ENCODE measurements at places on chromosomes 5 and 9. TPM values are rescaled to one million over a fixed set of nuclear protein-coding genes. Genes with fewer than 3 reads are reported as not detected.

DNA sequence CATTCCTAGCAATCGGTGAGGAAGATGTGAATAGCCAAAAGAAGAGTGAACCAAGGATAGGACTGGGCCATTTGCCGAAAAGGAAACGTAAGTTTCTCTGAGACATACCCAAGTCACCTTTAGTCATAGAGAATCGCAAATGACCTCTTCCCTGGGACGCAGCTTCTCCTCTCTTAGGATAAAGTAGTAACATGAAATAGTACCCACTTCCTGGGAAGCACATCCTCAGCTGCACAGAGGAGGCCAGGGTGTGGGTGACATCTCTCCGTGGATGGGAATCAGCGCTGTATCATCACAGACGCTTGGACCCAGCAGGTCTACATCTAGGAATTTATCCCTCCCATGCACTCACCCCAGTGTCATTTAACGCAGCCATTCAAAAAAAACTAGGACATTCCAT, 120.9 kb upstream of the PHYKPL start:
- no peak for DNase-seq
- H3K4me3 ChIP-seq: no peak overlapping the region
- H3K27me3 ChIP-seq: peaks cover 17% of the 10 kb centered on the region
- H3K4me1 ChIP-seq: no peaks in the 10 kb centered on the region
- no peaks in the 10 kb centered on the region for H3K36me3 ChIP-seq

GRCh38 chr5:181203093-181203711, 1.8 kb downstream of the TRIM7 start:
- peak overlapping the region; percentile 70 for H3K4me3 ChIP-seq
- no peak overlapping the region for H3K27ac ChIP-seq
- H3K4me1 ChIP-seq: peaks cover 35% of the 10 kb centered on the region
- peaks cover 11% of the 10 kb centered on the region for H3K36me3 ChIP-seq
- H3K27me3 ChIP-seq: peaks cover 52% of the 10 kb centered on the region

DNA sequence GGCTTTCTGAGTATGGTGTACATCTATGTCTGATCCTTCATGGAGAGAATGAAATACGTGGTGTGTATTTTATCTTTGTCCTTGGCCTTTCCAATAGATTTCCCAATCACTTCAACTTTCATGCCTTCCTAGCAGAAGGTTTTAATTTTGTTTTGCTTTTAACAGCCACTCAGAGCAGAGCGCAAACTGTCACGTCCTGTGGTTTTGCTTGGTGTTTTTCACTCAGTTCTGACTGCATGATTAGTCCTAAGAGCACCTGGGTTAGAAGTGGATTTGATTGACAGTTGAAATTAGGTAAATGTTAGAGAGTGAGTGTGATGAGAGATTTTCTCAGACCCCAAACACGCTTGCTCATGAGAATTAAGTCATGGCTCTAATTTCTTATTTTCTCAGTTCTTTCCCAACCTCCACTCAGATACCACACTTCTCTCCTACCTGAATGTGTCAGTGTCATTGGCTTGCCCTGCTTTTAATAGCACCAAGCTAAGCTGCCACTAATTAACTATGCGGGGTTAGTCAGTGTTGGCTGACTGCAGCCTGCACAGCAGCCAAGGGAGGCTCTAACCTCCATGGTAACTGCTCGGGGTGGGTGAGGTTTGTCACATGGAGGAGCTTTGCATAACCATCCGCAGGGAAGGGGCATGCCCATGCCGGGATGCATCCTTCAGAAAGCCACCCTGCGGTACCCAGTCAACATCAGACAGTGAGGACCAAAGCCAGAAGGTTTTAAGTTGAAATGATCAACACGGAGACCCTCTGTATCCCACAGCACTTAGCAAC, 173.4 kb downstream of the NR3C1 start:
- peaks cover 29% of the 10 kb centered on the region for H3K4me1 ChIP-seq
- H3K4me3 ChIP-seq: peak overlapping the region; percentile 25
- H3K27ac ChIP-seq: peak overlapping the region; percentile 67
- H3K27me3 ChIP-seq: no peaks in the 10 kb centered on the region
- peak; percentile 68 for DNase-seq

- no peak for DNase-seq
- H3K36me3 ChIP-seq: peaks cover 12% of the 10 kb centered on the region
- no peak overlapping the region for H3K4me3 ChIP-seq
- peaks cover 26% of the 10 kb centered on the region for H3K4me1 ChIP-seq
- H3K27ac ChIP-seq: no peak overlapping the region
These were observed 2.8 kb downstream of the TICAM2 start for GRCh38 chr5:115599502-115599901.

DNA sequence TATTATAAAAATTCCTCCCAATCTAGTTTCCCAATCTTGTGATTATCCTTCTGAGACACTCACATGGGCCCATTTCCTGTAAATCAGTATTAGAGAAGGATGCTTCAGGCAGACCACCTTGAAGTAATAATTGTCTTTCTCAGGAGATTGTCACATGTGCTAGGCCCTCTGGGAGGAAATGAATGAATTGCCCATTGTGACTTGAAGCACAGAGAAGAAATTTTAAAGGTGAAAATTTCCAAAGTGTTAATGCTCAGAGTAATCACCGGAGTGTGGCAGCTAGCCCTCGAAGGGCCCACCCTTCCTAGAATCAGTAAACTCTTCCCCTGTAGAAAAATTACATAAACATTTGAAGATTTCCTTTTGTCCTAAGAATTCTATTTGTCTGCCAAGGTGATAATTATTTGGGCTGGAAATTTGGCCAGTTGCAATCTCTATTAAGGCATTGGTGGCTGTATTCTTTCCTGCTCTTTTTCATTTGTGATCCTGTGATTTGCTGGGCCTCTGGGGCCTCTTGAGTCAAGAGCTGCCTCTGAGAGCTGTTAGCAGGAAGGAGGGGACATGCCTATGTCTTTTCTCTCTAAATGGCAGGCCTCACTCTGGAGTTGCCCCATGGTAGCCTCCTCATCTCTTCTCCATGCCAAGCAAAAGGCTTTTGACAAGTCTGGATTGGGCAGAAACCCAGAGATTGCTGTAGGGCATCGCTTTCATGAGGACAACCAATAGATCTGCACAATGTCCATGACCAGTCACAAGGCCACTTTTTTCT, 371.5 kb upstream of the ACTBL2 start:
- no peak for DNase-seq
- H3K27ac ChIP-seq: no peak overlapping the region
- H3K36me3 ChIP-seq: no peaks in the 10 kb centered on the region

- peaks cover 10% of the 10 kb centered on the region for H3K4me1 ChIP-seq
- H3K27ac ChIP-seq: no peak overlapping the region
- no peaks in the 10 kb centered on the region for H3K36me3 ChIP-seq
- no peak for DNase-seq
- no peak overlapping the region for H3K4me3 ChIP-seq
These were observed 32.8 kb upstream of the CPEB4 start for GRCh38 chr5:173855162-173855994.

- peaks cover 4% of the 10 kb centered on the region for H3K4me1 ChIP-seq
- H3K27me3 ChIP-seq: peaks cover 34% of the 10 kb centered on the region
- H3K36me3 ChIP-seq: no peaks in the 10 kb centered on the region
- no peak overlapping the region for H3K4me3 ChIP-seq
These were observed 267.0 kb downstream of the SEC61B start for GRCh38 chr9:99489060-99489413.

DNA sequence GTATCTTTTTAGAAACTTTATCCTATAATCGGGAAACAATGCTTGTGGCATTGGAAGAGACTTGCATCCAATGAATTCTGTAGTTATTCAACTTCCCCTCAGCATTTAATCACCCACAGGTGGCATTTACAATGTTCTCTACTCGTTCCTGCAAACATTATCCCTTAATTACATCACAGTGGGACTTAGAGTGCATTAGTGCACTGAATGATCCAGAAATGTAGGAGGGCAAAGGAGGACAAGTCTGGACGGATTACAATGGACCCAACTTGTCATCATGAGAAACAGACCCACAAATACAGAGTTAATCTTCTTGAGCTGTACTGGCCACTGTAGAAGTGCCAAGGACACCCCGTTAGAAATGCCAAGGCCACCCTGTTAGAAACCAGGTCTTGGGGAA, 129.1 kb downstream of the DOCK8 start:
- H3K4me3 ChIP-seq: no peak overlapping the region
- no peak for DNase-seq
- no peak overlapping the region for H3K27ac ChIP-seq
- no peaks in the 10 kb centered on the region for H3K27me3 ChIP-seq
- peaks cover 8% of the 10 kb centered on the region for H3K4me1 ChIP-seq

DNA sequence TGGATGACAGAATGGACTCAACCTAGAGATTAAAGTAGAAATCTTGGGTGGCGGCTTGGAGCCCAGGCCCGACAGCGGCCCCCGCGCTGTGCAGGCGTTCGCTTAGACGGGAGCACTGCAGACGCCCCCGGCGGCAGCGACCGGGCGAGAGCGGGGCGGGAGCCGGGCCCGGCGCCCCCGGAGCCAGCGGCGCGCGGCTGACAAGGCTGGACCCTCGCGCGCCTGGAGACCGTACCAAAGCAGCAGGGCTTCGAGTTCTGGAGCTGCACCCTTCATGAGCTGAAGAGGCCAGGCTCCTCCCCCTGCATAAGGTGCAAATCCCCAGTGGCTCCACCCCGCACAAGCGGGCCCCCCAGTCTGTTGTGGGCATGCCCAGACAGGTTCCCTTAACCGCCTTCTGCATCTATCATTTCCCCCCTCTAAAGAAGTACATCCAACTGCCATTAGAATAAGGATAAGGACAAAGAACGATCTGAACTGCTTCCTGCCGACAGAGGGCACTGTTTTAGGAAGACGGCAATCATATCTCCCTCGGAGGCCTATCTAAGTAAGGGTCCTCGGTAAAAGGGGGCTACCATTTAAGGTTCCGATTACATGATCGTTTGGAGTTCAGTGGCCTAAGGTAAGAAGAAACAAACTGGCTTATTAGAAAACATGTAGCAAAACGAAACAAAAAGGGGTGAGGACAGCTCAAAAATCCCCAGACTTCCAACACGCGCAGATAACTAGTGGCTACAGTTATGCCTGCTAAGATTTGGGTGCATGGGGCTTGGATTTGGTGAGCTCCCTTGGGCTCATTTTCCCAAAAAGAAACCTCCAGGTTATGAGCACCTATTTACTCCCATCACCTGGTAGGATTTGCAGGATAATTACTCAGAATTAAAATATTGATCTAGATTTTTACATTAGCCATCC, 66.3 kb downstream of the RGMB start:
- H3K27ac ChIP-seq: no peak overlapping the region
- peaks cover 5% of the 10 kb centered on the region for H3K4me1 ChIP-seq
- H3K27me3 ChIP-seq: no peaks in the 10 kb centered on the region
- no peak for DNase-seq
- no peaks in the 10 kb centered on the region for H3K36me3 ChIP-seq
- H3K4me3 ChIP-seq: peak overlapping the region; percentile 41

DNA sequence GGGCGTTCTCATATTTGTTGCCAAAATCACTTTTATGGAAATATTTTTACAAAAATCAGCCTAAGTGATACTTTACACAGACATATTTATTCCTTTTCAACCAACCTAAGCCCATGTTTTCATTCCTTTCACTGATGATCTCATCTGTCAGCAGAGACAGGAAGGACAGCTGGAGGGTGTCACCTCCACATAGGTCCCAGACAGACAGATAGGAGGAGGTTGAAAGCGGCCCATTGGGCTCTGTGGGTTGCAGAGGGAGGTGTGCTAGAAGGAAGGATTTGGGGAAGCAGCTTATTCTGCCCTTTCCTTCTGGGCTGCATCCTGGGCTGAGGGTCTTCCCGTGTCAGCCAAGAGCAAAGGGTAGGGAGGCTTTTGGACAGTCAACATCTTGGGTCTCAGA, 26.0 kb upstream of the SEMA4D start:
- peak overlapping the region; percentile 22 for H3K4me3 ChIP-seq
- peaks cover 96% of the 10 kb centered on the region for H3K4me1 ChIP-seq
- peaks cover 12% of the 10 kb centered on the region for H3K36me3 ChIP-seq
- DNase-seq: peak; percentile 72
- peak overlapping the region; percentile 100 for H3K27ac ChIP-seq

GRCh38 chr9:134488331-134489280, 153.0 kb upstream of the COL5A1 start:
- no peaks in the 10 kb centered on the region for H3K36me3 ChIP-seq
- no peaks in the 10 kb centered on the region for H3K4me1 ChIP-seq
- no peak overlapping the region for H3K4me3 ChIP-seq
- H3K27ac ChIP-seq: no peak overlapping the region

DNA sequence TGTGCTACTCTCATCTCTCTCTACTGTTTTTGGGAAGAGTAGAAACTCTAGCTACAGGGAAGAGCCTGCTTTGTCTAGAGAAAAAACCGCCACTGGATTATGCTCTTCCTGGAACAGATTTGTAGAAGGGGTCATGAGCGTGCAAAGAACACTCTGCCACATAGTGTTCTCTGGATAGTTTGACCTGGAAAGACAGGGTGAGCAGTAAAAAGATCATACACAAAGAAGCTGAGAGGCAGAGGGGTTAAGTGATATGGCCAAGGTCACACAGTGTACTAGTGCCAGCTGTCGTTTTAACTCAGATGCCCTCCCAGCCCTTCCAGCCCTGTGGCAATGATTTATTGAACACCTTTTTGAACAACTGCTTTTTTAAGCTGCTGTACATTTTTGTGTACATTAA, 182.2 kb downstream of the NNT start:
- H3K4me3 ChIP-seq: no peak overlapping the region
- H3K27ac ChIP-seq: no peak overlapping the region
- H3K27me3 ChIP-seq: no peaks in the 10 kb centered on the region
- no peaks in the 10 kb centered on the region for H3K4me1 ChIP-seq
- no peaks in the 10 kb centered on the region for H3K36me3 ChIP-seq
- no peak for DNase-seq

DNA sequence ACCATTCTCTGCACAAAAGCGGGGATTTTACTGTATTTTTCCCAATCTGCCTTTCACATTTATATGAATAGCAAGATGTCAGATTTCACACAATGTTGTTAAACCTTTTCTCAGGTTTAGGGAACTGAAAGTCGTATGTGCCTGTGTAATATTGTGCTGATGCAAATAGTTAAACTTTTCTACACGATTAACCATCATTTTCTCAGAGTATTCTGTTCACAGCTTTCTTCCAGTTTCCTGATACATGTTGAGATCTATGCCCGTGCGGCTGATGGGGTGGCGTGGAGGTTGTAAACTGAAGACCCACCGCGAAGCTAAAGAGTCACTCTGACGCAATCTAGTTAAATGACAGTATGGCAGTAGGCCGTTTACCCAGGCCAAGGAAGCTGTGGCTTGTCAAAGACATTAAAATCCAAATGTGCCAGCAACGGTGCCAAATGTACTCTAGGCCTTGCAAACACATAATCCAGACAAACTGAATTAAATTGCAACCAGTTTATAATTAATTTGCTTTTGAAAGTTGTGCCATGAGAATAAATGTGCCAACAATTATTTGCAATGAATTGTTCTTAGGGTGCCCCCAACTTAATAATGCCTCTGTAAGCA, 145.7 kb downstream of the EBF1 start:
- H3K27me3 ChIP-seq: peaks cover 5% of the 10 kb centered on the region
- H3K36me3 ChIP-seq: no peaks in the 10 kb centered on the region
- H3K27ac ChIP-seq: no peak overlapping the region
- no peak overlapping the region for H3K4me3 ChIP-seq
- no peak for DNase-seq

- H3K4me1 ChIP-seq: no peaks in the 10 kb centered on the region
- peaks cover 11% of the 10 kb centered on the region for H3K27me3 ChIP-seq
- H3K36me3 ChIP-seq: no peaks in the 10 kb centered on the region
- no peak overlapping the region for H3K27ac ChIP-seq
- DNase-seq: no peak
- H3K4me3 ChIP-seq: no peak overlapping the region
These were observed 74.5 kb upstream of the SLC25A51 start for GRCh38 chr9:37978481-37978864.

MLANA gene
- total RNA-seq: not detected

HMCN2 gene
- not detected for total RNA-seq

INSL6 gene
- not detected for total RNA-seq

SPINK13 gene
- total RNA-seq: not detected

HEMGN gene
- 0.83 TPM for total RNA-seq

NDOR1 gene
- total RNA-seq: 30.0 TPM

NMUR2 gene
- not detected for total RNA-seq

CER1 gene
- total RNA-seq: not detected

AP3S1 gene
- total RNA-seq: 73.5 TPM

PCDHB7 gene
- total RNA-seq: not detected
